A673 (cell line): ENCODE measurements at places on chromosomes 4 and X.

DNA sequence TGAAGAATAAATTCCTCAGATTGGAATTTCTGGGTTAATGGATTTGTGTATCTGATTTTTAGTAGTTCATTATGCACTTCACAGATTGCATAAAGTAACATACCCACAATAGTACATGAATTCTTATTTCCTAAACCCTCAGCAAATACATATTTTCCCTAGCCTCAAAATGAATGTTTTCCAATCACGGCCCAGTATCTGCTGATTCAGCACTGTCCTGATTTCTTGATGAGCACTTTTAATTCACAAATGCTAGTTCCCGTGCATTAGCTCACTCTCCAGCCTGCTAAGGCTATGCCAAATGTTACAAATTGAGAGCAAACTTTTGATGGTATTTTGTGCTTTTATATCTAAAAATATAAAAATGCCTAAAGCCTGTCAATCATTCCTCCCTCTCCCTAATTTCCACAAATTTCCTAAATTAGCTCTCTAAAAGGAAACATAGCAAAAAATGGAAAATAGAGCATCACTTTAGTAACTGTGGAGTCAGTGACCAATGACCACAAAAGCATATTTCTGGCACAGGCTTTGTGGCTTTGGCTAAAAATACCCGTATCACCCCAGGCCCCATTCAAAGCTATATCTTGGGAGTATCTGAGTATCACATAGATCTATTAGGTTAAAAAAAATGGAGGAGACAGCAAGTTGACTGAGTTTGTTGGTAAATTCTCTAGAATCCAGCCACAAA lies 75.5 kb downstream of the NAF1 start:
- DNase-seq: no peak

- DNase-seq: no peak
These were observed 166.8 kb downstream of the COL4A6 start for GRCh38 chrX:108271397-108271787.

- DNase-seq: no peak
These were observed 53.2 kb downstream of the LPAR4 start for GRCh38 chrX:78800694-78801093.

DNA sequence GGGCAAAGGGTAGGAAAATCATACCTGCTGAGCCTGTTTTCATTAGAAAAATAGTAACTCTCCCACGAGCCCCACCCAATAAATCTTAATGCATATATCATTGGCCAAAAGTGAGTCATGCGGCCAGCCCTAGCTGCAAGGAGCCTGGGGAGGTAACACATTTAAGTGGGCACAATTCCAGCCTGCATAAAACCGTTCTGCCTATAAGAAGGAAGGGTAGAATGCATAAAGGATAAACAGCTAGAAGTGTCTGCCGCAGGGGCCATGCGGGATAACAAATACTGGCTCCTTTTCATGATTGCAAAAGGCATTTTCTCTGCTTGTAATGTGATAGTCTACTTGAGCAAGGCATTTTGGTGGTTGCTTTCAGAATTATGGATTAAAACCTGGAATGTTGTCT lies 37.1 kb downstream of the EFHC2 start:
- peak; percentile 63 for DNase-seq

- no peak for DNase-seq
These were observed 136.1 kb downstream of the MAD2L1 start for GRCh38 chr4:119930546-119930945.

GRCh38 chrX:139120760-139121159 lies 409.2 kb upstream of the FGF13 start:
- peak; percentile 43 for DNase-seq

DNA sequence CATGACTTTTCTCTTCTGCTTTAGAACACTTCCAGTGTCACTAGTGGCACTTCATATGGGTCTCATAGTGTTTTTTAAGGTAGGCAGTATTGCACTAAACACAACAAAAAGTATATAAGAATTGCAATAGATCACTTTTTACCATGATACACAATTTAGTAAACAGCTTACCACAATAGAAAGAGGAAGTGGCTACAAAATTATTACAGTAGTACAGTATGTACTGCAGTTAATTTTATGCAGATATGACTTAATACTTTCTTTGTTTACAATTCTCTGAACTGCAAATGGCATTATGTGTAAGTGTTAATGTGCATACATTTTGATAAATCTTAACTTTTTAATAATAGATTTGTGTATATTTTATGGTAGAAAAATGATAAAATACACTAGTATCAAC lies 157.3 kb downstream of the RRAGB start:
- no peak for DNase-seq

GRCh38 chr4:62771983-62772557 lies 1571.9 kb downstream of the ADGRL3 start:
- no peak for DNase-seq

- DNase-seq: no peak
These were observed 177.7 kb downstream of the RBM46 start for GRCh38 chr4:154958621-154959358.

GRCh38 chrX:20361081-20361889 lies 94.6 kb upstream of the RPS6KA3 start:
- no peak for DNase-seq

GRCh38 chrX:20266810-20267606 lies at the start of gene RPS6KA3:
TSS of gene RPS6KA3 (minus strand) at chrX:20266909. CDS start at chrX:20266632, 277 bp downstream.
- peak; percentile 85 for DNase-seq

DNA sequence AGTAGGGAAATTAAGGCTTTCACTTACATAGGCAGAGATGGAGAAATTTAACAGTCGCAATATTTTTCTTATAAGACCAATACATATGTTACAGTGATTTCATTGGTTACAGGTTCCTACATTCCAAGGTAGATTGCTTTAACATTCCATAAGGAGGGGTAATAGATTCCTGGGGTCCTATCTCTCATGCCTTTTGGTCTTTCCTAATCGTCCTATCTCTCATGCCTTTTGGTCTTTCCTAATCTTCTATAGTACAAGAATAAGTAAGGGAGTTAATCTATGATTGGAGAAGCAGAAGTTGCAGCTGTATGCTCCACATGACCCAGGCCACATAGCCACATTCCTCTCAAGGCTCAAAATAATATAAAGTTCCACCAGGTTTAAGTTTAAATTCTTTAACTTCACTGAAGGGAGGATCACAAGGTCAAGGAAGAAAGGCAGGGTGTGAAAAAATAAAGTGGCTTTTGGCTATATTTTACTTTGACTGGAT lies 285.0 kb upstream of the BOD1L1 start:
- DNase-seq: no peak

DNA sequence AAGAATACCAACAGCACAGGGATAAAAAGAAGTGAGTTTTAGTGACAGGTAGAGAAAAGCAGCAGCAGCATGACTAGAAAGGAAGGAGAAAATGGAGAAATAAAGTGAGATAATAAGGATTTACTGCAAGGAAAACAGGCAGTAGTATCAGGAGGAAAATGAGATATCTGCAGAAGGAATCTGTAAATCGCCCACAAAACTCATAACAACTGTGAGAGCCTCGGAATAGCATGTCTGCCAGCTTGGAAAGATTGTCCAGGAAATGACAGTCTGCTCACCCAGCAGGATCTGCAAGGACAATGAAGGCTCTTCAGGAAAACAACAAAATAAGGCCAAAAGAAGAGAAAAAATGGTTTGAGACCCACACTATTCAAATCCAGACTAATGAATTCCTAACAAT lies 47.4 kb downstream of the CXXC4 start:
- peak; percentile 54 for DNase-seq

DNA sequence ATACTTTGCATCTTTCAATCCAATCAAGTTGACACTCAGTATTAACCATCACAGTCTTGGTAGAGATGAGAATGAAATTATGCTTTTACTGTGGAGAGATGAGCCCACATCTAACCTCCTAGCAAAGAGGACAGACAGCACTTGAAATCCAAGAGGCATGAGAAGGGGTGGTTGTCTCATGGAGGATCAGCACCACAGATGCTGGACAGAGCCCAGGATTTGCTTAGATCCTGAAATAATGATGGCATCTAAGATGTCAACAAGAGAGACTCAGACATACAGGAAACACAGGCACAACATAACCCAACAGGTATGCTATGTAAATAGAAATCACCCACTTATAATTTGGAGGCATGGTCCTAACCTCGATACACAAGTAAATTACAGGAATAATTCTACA lies 74.3 kb upstream of the VCX2 start:
- DNase-seq: no peak

GRCh38 chr4:67521506-67521905 lies 23.8 kb downstream of the CENPC start:
- no peak for DNase-seq

DNA sequence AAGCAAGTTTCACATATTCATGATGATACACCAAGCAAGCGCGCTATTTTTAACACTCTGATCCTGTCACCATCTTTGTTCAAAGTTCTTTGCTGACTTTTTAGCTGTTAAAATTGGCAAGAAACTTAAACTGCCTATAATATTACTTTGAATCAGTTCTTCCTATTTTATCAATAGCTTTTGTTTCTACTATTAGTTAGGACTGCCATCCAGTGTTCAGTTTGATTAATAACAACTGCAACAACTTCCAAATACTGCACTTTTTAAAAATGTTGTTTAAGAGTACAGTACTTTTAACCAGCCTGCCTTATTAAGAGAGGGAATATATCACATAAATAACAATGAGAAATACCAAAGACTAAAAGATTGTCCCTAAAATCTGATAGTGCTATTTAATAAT lies 614.3 kb downstream of the FAM133A start:
- DNase-seq: no peak

DNA sequence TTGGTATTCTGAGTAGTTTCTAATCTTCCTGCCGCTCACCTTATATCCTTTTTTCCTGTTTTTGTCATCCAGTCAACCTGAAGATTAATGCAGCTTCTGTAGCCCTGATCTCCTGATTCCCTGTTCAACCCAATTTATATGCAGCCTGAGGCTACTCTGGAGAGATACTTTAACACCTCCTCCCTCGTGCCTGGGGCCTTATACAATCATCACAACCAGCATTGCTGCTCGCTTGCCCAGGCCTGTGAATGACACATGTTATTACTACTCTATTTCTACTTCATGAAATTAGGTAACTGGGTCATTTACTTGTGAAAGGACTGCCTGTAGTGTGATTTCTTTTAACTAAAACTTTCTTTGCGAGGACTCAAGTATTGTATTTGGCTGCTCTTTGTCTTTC lies 33.7 kb upstream of the WDR17 start:
- DNase-seq: no peak

GRCh38 chrX:118251271-118251670 lies 94.6 kb upstream of the WDR44 start:
- DNase-seq: no peak
